ENCODE measurements at places on chromosomes 11 and 22.

GRCh38 chr22:44616882-44617655, 84.9 kb upstream of the PRR5 start:
- DNase-seq = no peak

- DNase-seq = peak; percentile 30
Measured at GRCh38 chr11:128518493-128519207, 68.7 kb downstream of the ETS1 start.

DNA sequence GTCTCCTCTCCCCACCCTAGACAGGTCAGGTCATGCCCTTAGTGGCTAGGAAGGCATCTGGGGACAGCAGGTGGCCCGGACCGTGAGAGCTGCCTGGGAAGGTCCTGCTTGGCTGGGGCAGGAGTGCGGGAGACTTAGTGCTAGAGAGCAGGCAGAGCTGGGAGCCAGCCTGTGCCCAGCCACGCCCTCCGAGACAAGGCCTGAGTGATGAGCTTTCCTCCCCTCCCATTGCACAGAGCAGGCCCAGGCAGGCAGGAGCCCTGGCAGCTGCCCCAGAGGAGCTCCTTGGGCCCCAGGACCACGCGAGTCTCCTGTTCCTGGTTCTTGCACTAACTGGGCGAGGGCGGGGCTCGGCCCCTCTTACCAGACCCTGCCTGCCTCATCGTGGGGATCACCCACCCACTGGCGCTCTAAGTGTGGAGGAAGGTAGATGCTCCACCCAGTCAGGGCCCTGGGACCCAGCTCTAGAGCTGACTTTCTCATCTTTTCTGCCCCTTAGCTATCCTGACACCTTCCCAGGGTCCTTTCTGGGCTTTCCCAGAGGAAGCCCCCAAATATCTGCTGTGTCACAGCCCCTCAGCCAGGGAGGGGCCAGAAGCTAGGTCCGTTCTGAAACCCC, 44.9 kb downstream of the MACROD1 start:
- DNase-seq = no peak

- peak; percentile 79 for DNase-seq
Measured at GRCh38 chr11:88357323-88358039, 19.9 kb upstream of the CTSC start.

DNA sequence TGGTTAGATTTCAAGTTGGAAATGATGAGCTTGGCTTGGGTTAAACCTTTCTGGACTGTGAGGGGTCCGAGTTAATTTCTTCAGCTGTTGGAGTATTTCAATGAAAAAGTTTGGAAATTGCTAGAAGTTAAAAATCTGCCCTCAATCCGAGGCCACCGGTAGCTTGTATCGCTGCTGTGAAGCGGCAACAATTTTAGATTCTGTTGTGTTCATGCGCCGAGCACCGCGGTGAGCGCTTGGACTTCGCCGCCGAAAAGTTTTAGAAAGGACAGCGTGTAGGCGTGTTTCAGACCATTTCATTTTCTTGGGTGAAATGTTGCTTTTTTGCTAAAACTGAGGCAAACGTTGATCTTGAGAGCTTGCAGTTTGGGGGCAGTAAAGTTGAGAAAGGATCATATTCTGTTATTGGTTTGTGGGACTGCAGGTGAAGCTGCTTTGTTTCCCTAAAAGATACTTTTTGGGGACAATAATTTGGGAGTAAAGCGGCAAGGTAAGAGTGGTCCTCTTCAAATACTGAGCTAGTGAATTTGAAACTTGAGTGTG, 928 bp downstream of the FBXO7 start:
- no peak for DNase-seq

DNA sequence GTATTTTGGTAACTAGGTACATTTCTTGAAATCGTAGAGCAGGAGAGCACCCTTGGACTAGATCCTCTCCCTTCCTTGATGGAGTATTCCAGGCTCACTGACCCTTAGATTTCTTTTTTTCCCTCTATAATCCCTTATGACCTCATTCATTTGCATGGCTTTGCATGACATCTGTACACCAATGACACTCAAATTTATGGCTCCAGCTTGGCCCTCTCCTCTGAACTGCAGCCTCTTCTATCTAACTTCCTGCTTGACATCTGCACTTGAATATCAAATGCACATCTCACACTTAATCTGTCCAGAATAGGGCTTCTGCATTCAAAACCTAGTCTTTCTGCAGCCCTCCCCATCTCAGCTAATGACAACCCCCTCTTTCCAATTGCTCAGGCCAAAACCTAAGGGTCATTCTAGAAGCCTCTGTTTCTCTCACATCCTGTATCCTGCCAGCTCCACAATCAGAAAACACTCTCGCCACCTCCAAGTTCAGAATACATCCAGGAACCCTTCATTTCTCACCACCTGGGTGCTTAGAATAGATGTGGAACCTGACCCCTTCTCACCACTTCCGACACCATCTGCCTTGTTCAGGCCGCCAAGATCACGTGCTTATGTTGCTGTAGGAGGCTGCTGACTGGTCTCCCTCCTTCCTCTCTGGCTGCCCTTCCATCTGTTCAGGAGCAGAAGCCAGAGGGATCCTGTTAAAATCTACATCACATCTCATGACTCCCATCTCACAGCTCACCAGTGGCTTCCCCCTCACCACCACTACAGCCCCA, 138.9 kb upstream of the MTNR1B start:
- no peak for DNase-seq

DNA sequence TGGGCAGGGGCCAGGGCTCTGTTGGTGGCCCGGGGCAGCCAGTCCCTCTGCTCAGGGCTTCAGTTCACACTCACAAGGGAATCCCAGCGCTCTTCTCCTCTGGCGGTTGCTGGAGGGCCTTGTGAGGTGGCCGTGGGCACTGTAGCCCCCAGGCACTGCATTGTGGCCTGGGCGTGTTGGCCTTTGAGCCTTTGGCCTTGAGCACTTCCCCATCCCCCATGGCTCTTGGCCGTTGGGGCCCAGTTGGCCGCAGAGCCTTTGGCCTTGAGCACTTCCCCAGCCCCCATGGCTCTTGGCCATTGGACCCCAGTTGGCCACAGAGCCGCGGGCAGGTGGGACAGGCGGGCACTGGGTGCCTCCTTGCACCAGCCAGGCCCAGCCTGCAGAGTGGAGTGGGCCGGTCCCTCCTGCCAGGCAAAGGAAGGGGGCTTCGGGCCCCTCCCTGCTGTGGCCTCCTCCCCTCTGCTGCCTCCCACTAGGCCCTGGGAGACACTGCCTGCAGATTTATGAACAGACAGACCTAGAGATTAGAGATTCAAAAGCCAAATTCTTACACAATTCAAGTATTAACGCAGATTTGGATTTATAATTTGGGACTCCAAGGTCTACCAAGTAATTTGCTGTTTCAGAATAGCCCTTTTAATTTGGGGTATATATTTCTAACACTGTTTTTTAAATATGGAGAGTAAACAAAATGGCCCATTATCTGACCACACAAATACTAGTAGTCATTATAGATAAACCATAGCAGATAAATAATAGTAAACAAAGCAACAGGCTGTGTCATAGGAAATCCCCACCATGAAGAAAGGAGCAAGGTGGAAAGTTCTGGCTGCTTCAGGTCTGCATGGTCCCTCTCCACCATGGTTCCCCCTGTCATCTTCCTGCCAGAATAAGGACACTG, 18.2 kb upstream of the TXNRD2 start:
- no peak for DNase-seq

DNA sequence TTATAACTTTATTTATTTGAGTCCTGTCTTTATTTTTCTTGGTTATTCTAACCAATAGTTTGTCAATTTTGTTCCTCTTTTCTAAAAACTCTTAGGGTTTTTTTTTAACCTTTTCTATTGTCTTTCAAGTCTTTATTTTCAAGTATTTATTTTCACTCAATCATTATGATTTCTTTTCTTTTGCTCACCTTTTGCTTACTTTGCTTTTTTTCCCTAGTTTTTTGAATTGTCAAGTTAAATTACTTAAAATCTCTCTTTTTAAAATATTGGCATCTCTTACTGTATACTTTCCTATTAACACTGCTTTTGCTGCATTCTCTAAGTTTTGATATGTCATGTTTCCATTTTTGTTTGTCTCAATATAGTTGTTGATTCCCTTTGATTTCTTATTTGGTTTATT, 396.8 kb upstream of the CCDC179 start:
- no peak for DNase-seq

DNA sequence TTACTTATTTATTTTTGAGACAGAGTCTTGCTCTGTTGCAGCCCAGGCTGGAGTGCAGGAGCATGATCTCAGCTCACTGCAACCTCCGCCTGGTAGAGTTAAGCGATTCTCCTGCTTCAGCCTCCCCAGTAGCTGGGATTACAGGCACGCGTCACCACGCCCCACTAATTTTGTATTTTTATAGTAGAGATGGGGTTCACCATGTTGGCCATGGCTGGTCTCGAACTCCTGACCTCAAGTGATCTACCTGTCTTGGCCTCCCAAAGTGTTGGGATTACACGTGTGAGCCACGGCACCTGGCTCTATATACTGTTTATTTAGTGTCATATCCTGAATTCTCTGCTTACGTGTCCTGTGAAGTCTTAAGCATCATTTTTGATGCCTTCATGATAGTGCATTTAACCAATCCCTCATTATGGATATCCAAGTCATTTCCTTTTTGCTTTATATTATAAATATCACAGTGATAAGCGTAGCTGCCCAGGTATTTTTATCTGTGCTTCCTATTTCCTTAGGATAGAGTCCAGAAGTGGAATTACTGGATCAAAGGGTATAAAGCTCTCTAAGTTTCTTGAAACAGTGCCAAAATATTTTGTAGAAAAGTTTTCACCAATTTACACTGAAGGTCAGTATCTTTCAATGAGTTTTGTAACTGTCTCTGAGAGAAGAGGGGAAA, 871 bp upstream of the SIDT2 start:
- no peak for DNase-seq

DNA sequence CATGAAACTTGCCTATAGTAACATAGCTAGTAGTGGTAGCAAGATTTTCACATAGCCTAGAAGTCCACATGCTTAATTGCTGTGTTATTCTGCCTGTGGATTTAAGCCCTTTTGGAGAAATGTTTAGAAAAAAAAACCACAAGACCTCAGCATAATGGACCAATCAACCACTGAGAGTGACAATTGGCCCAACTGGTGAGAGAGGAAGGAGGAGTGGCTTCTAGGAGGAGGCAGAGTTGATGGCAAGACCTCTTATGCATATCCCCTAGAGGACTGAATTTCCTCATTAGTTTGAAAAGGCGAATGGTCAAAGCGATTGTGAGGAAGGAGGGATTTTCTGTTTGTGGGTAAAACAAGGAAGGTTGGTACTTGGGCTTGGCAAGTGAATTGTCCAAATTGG, 30.6 kb downstream of the NNMT start:
- DNase-seq = no peak

- DNase-seq = no peak
Measured at GRCh38 chr11:114258696-114259095, 37.5 kb upstream of the NNMT start.

DNA sequence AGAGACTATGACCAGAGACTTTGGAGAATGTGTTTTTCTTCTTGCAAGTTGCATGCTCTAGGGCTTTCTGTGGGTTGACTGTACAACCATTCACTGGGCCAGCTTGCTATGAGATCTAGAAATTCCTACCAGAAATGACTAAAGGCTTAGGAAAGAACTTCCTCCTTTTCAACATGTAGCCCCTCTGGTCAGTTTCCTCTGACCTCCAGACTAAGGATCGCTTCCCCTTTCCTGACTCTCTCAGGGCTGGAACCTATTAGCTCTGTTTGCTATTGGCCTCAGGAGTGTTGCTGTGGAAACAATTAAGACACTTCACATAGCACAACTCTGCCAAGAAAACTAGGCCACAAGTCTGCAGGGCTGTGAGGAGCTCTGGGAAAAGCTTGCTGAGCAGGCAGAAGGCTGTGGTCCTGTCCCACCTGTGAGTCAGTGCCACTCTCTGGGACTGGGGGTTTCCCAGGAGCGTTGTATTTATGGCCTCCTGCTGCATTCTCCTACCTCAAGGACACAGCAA, 10.7 kb downstream of the CRY2 start:
- DNase-seq = no peak

GRCh38 chr11:117809236-117810055, 12.4 kb upstream of the DSCAML1 start:
- DNase-seq = peak; percentile 47

DNA sequence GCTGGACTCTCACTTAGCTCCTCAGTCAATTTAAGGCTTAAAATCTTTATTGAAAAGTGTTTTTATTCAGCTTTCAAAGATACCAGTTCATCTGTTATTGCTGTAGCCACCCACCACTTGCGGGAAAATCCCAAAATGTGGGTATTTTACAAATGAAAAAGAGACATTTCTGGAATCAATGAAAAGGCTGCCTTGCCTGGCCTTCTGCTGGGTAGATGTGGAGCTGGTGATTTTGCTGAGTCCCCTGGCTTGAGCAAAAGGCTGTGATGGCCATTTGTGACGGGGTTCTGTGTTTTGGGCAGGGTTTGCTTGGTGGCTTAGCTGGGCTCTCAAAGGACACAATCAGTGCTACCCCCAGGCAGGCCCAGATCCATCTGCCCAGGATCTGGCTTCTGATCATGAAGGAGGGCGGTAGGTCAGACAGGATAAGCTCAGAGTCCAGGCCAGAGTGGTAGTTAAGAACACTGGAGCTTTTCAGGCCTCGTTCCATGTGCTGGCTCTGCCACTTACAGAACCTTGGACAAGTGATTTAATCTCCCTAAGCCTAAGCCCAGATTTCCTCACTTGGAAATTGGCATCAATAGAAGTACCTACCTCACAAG, 36.1 kb downstream of the UBASH3B start:
- no peak for DNase-seq

- DNase-seq = no peak
Measured at GRCh38 chr11:34303028-34303570, 54.7 kb downstream of the ABTB2 start.
